ENCODE measurements at places on chromosomes 2 and 18.
A peak's percentile ranks its signal among the peaks of the same experiment; 100 is the strongest.

GRCh38 chr18:48472610-48473009 lies 63.4 kb upstream of the ZBTB7C start:
- no peak overlapping the region for H3K27ac ChIP-seq
- no peak overlapping the region for H3K4me3 ChIP-seq
- H3K36me3 ChIP-seq: no peaks in the 10 kb centered on the region

- H3K36me3 ChIP-seq: peaks cover 14% of the 10 kb centered on the region
- DNase-seq: no peak
- H3K4me3 ChIP-seq: no peak overlapping the region
- no peaks in the 10 kb centered on the region for H3K27me3 ChIP-seq
- H3K27ac ChIP-seq: peak overlapping the region; percentile 81
Observed at GRCh38 chr2:72678024-72678423, 147.8 kb downstream of the EXOC6B start.

DNA sequence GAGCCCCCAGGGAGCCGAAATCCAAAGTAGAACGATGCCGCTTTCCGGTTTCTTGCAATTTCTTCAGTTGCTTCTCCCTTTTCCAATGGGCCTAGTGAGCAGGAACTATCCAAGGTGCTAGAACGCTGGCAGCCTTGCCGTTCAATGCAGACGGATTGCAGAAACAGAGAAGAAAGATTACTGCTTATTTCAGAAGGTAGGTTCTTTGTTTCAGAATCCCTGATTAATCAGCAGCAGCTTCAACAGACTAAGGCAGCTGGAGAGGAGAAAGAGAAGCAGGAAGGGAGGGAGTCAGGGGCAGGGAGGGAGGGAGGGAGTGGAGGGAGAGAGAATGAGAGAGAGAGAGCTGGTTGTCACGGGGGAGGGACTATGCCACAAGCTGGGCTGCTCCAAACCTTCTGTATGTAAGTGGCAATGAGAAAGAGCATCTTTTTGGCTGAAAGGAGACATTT lies 576 bp downstream of the NYAP2 start:
- no peaks in the 10 kb centered on the region for H3K36me3 ChIP-seq
- H3K4me3 ChIP-seq: no peak overlapping the region
- H3K4me1 ChIP-seq: no peaks in the 10 kb centered on the region
- peak; percentile 32 for DNase-seq

- peaks cover 13% of the 10 kb centered on the region for H3K4me1 ChIP-seq
- no peaks in the 10 kb centered on the region for H3K36me3 ChIP-seq
- H3K27me3 ChIP-seq: no peaks in the 10 kb centered on the region
Observed at GRCh38 chr2:203720915-203721672, 14.7 kb downstream of the CD28 start.

GRCh38 chr2:20568501-20569463 lies 82.1 kb downstream of the HS1BP3 start:
- no peaks in the 10 kb centered on the region for H3K36me3 ChIP-seq

Measured in mesothelial cell of epicardium (in vitro differentiated cells).